Activated CD4-positive, alpha-beta memory T cell treated with anti-CD3 and anti-CD28 coated beads for 36 hours (primary cell): ENCODE measurements at places on chromosomes 3 and 15.

DNA sequence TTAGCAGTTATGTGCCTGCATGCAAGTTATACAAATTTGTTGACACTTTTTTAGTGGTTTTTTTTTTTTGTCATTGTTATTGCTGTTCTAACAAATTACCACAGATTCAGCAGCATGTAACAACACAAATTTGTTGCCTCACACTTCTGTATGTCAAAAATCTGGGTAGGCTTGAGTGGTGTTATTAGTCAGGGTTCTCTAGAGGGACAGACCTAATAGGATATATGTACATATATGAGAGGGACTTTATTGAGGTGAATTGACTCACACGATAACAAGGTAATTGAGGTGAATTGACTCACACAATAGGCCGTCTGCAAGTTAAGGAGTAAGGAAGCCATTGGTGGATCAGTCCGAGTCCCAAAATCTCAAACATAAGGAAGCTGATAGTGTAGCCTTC, 15.0 kb upstream of the PLSCR1 start:
- DNase-seq: no peak

GRCh38 chr15:41944313-41944940, 27.9 kb downstream of the EHD4 start:
- DNase-seq: no peak

- DNase-seq: no peak
Observed at GRCh38 chr3:32992310-32992686, 40.9 kb downstream of the CCR4 start.

- DNase-seq: no peak
Observed at GRCh38 chr3:140768941-140769340, 91.1 kb downstream of the TRIM42 start.

DNA sequence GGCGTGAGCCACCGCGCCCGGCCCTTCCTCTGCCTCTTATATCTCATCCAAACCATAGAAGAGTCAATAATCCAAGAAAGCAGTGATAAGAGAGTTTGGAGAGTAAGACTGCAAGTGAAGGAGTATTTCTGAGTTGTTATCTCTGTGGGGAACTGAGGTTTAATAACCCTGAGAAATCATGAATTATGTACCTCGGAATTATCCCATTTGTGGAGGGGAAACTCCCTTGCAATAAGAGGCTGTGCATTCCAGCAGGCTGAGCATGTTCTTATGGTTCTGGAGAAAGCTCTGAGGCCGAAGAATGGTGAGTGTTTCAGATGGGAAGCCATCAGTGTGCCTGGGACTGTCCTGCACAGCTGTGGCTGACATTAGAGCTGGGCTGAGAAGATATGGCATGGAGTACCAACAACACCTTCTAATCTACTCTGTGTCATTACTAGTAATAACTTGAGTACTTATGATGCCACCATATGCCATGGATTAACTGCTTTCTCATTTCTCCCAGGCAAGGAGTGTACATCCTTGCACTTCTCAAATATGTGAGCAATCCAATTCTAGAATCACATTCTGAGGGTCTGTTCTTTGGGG, 31.4 kb upstream of the NOX5 start:
- DNase-seq: no peak

- DNase-seq: no peak
Observed at GRCh38 chr3:161991901-161992540, 495.4 kb downstream of the OTOL1 start.

- no peak for DNase-seq
Observed at GRCh38 chr15:99703603-99704443, 29.4 kb downstream of the LYSMD4 start.

- no peak for DNase-seq
Observed at GRCh38 chr15:80832686-80833085, 53.5 kb downstream of the CEMIP start.

DNA sequence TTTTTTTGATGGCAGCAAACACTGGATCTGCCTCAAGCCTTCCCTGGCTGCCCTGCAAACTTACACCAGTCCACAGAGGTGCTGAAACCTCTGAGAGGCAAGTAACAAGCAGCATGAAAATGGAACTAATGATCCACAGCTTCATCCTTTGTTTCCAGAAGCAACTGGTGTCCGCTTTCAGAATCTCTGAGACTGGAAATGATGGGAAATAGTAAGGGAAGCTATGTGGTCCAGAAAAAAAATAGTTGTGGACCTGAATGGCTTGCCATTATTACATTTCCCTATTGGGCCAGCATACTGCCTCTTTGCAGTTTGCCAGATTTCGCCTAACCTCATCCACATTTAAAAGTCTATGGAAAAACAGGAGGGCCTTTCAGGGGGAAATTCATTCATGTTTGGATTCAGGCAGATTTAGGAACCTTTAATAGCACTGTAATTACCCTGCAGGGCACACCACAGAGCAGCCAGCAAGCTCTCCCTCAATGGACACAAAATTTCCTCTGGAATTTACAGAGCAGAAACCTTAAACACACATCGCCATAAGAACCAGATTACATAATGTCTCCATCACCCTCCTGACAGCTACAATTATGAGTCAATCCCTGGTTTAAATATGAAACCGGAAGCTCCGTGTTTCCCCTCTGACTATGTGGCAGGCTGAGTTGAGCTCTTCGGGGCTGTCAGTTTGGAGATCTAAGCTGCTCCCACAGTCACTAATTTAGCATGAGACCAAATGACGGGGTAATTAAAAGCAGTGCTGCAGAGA, 134.4 kb downstream of the TMCO5A start:
- DNase-seq: peak; percentile 48

GRCh38 chr3:110815008-110815583, 256.5 kb upstream of the NECTIN3 start:
- no peak for DNase-seq

GRCh38 chr3:120425572-120426250, 25.1 kb downstream of the FSTL1 start:
- DNase-seq: no peak

- DNase-seq: peak; percentile 47
Observed at GRCh38 chr15:81133782-81134461, at the start of gene CFAP161. Gene CFAP161 (plus strand): TSS chr15:81134270. CDS start chr15:81134330, 60 bp downstream.

- no peak for DNase-seq
Observed at GRCh38 chr3:31960793-31961431, 20.1 kb downstream of the OSBPL10 start.

DNA sequence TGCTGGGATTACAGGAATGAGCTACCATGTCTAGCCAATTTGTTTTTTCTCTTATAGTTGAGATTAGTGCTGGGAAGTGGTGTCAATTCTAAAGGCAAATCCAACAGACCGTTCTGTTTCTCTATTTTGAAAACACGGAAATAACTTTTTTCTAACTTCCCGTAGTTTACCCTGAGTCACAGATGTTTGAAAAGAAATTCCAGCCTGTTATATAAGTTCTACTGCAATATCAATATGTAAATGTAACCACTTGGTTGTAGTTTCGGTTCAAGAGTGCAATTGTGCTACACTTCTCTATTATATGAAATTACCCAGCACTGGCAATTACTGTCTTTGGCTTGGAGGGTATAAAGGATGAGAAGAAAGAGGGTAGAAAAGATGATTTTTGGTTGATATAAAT, 22.3 kb upstream of the GNB4 start:
- DNase-seq: no peak

DNA sequence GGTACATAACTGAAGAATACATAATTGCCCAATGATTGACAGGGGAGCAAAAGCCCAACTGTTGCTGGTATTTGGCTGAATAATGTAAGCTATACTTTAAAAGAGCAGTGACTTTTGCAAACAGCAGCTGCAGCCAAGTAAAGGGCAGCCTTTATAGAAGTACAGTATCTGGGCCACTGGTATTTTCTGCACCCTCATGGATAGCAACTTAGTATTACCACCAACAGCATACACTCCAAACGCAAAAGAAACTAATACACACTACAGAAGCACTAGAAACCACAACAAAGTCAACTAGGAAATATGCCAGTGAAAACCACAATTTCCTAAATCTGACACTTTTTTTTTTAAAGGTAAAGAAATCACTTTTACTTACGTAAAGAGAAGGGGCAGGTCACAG, 206.1 kb downstream of the TIGIT start:
- DNase-seq: no peak

- DNase-seq: no peak
Observed at GRCh38 chr15:40982855-40983254, 29.6 kb downstream of the CHAC1 start.

DNA sequence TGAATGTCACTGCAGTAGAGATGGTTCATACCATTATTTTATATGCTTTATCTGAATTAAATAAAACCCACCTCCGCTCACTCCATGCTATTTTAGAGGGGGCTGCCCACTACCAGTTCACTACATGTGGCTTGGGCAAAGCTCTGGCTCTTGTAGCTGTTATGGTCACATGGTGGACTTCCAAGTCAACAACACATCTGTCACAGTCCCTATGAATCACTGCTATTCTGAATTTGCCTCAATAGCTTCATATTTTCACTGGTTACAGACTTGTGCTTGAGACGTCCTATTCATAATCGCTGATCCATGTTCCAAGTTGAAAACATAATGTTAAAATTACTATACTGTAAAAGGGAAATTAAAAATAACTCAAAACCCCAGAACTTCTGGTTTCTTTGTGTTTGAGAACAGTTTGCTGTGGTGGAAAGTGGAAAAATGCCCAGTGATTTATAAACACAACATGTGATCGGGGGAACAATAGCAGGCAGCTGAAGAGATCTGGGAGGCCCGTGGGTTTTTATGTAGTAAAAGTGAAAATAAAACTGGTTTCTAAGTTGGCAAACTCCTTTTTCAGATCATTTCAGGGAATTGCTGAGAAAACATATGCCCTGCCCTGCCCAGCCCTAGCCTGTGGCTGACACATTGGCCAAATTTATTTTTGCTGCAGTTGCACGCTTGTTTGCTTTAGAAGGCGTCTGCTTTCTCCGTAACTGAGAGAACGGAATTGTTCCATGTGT, 128.8 kb upstream of the PRR23C start:
- no peak for DNase-seq

GRCh38 chr3:53009826-53010539, 35.9 kb downstream of the SFMBT1 start:
- DNase-seq: no peak

DNA sequence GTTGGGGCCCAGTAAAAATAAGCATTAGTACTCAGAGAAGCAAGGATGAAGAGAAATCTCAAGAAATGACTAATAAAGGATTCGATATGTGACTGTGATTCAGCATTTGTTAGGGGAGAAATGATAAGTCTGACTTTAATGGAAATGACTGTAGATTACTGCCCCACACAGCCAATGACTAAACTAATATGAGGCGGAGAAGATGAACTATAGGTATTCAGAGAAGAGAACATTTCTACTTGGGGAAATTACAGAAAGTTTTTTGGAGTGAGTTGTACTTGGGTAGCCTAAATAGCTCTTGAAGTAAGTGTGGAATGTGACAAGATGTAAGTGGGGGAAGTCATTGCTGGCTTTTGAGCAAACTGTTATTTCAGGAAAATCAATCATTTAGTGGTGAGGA, 380.0 kb downstream of the PDCD6IP start:
- no peak for DNase-seq

- DNase-seq: no peak
Observed at GRCh38 chr3:135918600-135918999, 46.9 kb upstream of the PPP2R3A start.

- no peak for DNase-seq
Observed at GRCh38 chr15:65423976-65424679, 1.4 kb upstream of the IGDCC4 start.

GRCh38 chr3:196604548-196604947, 34.9 kb upstream of the NRROS start:
- DNase-seq: peak; percentile 76

- no peak for DNase-seq
Observed at GRCh38 chr3:59836531-59836930, 786.7 kb upstream of the CFAP20DC start.

- DNase-seq: no peak
Observed at GRCh38 chr15:82739086-82739485, 29.4 kb upstream of the AP3B2 start.

GRCh38 chr3:4776980-4777581, 202.2 kb upstream of the BHLHE40 start:
- peak; percentile 45 for DNase-seq

GRCh38 chr15:98167722-98168268, 207.3 kb downstream of the ARRDC4 start:
- no peak for DNase-seq

GRCh38 chr3:65974509-65974908, 64.2 kb downstream of the MAGI1 start:
- DNase-seq: no peak

- DNase-seq: no peak
Observed at GRCh38 chr3:14431452-14431916, 29.1 kb downstream of the SLC6A6 start.

DNA sequence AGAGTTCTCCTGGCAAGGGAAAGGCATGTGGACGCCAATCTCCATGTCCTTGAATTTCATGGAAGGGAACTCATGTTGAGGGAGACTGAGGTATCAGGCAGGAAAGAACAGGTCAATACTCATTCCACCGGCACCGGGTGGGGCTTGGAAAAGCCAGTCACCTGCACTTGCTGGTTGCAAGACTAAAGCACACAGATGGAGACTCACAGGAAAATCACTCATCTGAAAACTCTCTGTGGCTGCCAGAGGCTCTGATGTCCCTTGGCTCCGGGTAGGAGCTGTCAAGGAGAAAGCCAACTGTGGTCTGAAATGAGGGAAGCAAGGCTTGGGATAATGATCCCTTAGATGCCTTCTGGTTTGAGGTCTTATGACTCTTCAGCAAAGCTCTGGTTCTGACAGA, 8.7 kb upstream of the CGNL1 start:
- DNase-seq: no peak

DNA sequence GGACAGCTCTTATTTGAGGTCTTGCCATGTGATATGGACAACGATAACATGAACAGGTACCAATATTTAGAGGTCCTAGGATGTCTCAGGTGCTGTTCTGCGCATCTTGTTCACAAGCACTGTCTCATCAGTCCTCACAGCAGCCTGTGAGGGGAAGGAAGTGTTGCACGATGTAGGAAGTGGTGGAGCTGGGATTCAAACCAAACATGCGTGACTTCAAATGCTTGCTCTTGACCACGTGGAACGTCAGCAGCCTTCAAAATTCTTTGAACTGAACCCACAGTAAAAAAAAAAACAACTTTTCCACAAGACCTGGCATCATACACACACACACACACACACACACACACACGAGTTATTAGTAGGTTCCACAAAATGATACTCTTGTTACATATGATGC, 153.4 kb upstream of the SMAD3 start:
- DNase-seq: peak; percentile 58

DNA sequence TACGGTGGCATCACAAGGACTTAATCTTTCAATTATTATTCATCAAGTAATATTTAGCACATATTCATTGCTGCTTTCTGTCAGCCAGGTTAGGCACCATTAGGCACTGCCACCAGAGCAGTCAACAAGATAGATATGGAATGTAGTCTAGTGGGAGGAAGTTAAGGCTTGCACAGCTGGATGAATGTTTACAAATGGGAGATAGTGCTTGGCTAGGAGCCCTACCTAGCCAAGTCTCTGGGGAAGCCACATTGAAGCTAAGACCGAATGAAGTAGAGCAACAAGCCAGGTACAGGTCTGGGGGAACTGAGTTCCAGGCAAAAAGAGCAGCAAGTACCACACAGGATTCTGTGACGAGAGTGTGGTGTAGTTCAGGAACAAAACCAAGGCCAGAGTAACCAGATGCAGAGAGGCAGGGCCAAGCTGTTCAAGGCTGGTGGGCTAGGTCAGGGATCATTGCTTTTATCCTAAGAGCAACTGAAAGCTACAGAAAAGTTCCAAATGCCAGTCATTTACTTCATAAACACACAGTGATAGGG, 33.4 kb upstream of the SCAANT1 start:
- no peak for DNase-seq

- DNase-seq: peak; percentile 24
Observed at GRCh38 chr3:18643281-18643680, 218.1 kb upstream of the SATB1 start.
